Esophagus mucosa (tissue), 1 donor: ENCODE measurements at places on chromosomes 11 and 22.

- peak; percentile 98 for ATAC-seq
Measured at GRCh38 chr11:115222218-115222862, 281.9 kb downstream of the CADM1 start.

DNA sequence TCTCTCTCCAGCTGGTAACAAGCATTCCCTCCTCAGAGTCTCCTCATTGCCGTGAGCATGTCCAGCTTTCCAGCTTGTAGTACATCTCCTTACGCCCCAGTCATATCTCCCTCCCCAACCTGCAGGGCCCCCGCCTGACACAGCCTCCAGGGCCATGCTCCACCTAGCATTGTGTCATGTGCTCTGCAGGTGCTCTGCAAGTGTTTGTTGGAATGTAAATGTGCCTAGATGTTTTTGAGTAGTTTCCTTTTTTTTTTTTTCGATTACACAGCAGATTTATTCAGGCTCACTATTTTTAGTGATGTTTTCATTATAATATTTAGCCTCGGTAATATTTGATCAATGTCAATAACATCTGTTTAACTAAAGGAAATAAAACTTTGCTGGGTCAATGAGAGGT, 82.5 kb downstream of the NCAM1 start:
- no peak for ATAC-seq

DNA sequence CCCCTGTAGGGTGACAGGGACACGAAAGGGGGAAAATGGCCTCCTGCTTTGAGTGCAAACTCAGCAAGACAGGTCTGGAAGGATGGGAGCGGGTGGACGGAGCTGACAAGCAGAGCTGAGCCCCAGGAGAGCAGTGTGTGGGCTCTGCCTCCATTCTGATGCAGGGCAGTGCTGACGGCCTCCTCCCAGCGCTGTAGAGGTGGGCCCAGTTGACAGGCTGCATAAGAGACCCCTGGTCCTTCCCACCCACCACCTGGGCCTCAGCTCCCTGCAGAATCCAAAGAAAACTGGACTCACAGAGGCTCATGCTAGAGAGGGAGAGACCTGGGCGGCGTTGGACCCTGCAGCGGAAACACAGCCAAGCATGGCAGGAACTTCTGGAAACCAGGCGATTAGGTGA, 1113.4 kb downstream of the BRD1 start:
- no peak for ATAC-seq

DNA sequence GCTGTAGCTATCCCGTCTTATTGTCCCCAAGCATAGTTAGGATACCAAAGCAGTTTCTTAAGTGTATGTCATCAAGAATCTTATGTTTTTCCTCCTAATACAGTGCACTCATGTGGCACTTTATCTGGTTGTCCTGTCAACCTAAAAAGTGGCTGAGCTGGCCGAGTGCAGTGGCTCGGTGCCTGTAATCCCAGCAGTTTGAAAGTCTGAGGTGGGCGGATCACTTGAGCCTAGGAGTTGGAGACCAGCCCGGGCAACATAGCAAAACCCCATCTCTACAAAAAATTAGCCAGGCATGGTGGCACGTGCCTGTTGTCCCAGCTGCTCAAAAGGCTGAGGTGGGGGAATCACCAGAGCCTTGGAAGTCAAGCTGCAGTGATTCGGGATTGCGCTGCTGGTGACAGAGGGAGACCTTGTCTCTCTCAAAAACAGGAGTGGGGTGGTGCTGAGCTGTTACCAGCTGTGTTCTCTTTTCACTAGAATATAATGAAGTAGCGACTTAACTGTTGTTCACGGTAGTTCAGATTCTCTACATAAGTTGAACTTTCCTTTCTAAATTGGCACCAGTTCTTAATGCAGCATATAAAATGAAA, 48.1 kb downstream of the EP300 start:
- no peak for ATAC-seq
